ENCODE measurements at places on chromosomes 12 and 14. TPM values are rescaled to one million over a fixed set of nuclear protein-coding genes. Genes with fewer than 3 reads are reported as not detected.

Gene TAS2R20
- total RNA-seq: 7.7 TPM

Gene COCH
- 27.1 TPM for total RNA-seq

DNA sequence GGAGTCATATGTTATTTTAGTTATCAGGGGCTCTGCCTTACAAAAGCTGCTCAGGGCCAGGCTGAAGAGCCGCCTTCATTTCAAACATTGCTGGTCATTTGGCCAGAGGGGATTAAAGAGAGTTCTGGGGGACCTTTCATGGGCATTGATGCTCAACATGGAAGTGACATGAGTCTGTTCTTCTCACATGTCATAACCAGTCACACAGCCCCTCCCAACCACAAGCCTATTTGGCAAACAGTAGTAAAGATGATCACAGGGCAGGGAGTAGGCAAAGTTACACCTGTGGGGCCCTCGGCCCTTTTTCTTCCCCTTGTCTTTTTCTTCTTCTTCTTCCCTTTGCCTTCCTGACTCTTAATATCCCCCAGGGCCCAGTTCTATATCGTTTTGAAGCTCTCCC, 33.3 kb downstream of the CFAP54 start:
- no peak for DNase-seq

- no peak for DNase-seq
These were observed 2.9 kb upstream of the MMP17 start for GRCh38 chr12:131825146-131825892.

DNA sequence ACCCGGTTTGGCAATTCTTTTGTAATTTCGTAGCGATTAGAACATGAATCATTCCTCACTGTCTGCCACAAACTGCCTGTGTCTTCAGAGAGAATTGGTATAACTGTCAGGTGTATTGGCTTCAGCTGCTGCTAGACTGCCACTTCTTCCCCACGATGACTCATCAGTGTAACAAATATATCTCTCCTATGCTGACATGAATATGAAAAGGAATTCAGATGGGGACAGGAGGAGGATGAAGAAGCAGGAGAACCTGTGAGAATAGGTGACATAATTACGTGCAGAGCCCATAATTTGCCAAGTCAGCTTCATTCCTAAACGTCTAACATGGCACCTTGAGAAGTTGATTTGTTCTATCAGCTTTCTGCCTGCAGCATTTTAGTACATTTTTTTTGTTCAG, 64.9 kb downstream of the FRMD6 start:
- DNase-seq: peak; percentile 8

DNA sequence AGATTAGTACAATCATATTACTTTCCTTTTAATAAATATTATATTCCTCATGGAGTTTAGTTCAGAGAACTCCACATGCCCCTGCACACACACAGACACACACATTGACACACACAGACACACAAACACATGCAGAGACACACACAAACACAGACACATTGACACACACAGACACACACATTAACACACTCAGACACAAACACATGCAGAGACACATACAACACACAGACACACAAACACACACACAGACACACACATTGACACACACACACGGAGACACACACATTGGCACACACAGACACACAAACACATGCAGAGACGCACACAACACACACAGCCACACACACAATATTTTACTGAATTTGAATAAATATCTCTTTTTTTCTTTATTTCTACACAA, 12.5 kb upstream of the SCARB1 start:
- DNase-seq: no peak
